ENCODE measurements at places on chromosomes 7 and 10. TPM values are rescaled to one million over a fixed set of nuclear protein-coding genes. Genes with fewer than 3 reads are reported as not detected.

DNA sequence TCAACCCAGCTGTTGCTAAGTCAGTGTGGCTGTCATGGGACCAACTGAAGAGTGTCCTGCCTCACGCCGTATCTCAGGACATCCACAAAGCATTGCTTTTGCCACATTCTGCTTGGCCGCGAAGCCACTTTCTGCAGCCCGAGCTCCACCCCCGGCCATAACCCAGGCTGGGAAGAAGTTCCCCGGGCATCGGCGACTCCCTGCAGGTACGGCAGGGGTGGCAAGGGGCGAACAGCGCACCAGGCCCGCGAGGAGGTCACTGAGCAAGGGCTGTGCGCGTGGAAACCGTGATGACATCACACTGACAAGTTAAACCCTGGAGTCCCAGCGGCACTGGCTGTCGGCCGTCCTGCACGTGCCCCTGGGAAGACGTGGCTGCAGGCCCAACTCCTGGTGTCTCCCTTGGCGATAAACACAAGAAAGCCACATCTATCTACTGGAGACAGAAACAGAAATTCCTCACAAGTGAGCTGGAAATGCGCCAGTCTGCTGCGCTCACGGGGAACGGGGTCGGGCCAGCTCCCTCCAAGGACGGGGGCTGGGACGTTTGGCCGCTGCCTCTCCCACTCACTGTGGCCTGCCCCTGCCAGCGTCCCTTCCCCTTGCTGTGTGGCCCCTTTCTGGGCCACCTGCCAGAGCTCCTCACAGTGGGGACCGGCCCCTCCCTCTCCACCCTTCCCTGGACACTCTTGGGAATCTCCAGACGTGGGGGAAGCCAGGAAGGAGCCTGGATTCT is 326.3 kb downstream of the DNAJB6 start:
- DNase-seq: no peak

DNA sequence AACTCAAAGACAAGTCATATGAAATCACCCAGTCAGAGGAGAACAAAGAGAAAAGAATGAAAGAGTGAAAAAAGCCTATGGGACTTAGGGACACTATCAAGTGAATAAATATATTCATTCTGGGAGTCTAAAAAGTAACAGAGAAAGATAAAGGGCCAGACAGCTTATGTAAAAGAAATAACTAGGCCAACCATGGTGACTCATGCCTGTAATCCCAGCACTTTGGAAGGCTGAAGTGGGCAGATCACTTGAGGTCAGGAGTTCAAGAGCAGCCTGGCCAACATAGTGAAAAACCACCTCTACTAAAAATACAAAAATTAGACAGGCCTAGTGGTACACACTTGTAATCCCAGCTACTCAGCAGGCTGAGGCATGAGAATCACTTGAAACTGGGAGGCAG is 154.7 kb upstream of the TMEM106B start:
- no peak for DNase-seq

DNA sequence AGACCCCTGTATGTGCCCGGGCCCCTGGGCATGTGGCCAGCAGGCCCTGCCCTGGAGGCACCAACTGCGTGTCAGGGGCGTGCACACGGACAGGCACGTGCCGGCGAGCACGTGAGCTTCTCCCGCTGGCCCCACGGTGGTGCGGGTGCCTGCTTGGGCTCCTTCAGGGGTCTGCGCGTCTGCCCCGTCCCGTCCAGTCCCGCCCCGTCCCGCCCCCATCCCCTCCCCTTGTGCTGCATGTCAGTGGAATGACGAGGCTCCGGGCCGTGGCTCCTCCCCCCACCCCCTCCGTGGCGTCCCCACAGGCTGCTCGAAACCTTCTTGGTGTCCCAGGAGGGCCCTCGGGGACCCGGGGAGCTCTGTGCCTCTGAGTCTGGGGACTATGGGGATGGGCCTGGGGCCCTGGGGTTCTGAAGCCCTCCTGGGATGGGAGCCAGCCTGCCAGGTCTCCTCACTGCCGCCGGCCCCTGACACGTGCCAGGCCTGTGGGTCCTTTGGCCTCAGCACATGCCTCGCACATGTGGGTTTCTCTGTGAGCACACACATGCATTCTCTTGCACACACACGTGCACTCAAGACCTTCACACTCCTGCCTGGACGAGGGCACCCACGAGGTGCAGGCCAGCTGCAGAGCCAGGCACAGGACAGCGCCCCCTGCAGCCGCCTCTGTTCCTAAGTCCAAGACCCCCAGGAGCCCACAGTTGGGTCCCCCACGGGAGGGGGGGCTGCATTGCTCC is 27.5 kb upstream of the AMZ1 start:
- peak; percentile 47 for DNase-seq

DNA sequence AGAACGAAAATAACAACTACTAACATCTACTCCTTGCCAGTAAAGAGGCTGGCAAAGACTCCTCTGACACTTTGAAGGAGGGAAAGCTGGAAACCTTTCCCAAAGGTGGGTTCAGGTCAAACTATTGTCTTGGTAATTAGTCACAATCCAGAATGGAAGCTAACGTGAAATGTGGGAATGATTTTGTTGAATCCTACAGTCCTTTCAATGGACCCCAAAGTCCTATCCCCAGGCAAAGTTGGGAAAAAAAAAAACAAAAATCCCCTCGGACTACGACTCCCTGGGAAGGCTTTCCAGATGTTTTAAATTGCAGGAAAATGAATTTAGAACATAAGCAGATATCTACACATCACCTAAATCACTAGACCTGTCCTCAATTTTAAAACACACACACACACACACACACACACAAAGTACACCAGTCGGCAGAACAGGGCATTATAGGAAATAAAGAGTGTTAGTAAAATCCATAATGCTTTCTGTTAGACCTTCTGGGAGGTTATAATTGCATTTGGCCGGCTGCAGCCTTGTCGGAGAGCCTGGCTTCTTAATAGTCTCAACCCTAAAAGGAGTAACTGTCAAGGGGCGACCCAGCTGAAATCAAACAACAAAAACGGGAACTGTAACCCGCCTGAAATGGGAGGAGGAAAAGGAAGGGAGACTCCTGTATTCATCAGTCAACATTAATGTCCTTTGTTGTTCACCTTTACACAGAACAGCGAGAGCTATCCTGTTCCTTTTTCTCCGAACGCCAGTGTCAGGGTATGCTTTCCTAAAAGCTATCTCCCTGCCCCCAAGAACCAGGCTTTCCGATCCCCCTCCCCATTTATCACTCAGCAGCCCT is 1.5 kb downstream of the DOCK4 start:
- DNase-seq: no peak

DNA sequence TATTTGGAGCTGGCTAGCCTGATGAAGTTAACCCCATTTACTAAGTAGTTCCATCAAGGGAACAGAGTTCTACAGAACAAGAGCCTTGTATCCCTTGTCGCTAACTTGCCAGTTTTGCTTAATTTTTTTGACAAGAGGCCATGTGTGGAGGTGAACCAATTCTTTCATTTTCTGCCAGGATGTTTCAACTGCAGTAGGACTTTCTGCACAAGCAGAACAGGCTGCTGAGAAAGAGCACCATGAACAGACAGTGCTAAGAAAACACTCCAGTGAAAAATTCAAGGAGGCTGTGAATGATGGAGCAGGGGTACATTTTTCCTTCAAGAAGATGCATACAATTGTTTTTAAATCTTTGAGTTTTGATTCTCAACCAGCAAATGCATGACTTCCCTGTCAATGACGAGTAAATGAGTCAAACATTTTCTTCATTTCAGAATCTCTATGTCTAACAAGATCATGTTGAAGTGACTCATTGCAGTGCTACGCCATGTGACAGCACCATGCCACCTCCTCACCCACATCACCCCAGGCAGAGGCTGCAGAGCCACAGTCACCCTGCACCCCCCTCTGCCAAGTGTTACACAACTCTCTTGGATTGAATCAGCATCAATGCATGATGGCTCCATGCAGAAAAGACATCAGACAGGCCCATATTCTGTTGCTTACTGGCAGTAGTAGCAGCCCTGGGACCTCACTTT is 193.1 kb downstream of the COBL start:
- DNase-seq: no peak

GRCh38 chr10:82089327-82089726 is 214.3 kb downstream of the NRG3 start:
- no peak for DNase-seq

GRCh38 chr10:67521546-67521945 is 174.4 kb downstream of the CTNNA3 start:
- no peak for DNase-seq

- DNase-seq: no peak
Observed at GRCh38 chr10:111344804-111345203, 268.0 kb downstream of the ADRA2A start.

DNA sequence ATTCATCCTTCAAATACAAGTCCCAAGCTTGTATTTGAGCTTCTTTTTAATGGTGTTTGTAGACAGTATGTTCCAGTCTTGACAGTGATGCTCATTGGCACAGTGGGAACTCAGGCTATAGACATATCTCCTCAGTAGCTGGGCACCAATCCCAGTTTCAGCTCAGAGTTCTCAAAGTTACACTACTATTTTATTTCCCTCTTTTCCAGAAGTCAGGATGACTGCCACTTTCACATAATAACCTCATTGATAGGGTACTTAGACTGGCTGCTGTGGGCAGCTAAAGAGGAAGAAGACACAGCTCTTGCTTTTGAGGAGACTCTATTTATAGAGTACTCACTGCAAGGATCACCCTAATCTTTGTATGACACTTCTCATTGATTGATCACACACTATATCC is 2.4 kb downstream of the GBF1 start:
- no peak for DNase-seq

DNA sequence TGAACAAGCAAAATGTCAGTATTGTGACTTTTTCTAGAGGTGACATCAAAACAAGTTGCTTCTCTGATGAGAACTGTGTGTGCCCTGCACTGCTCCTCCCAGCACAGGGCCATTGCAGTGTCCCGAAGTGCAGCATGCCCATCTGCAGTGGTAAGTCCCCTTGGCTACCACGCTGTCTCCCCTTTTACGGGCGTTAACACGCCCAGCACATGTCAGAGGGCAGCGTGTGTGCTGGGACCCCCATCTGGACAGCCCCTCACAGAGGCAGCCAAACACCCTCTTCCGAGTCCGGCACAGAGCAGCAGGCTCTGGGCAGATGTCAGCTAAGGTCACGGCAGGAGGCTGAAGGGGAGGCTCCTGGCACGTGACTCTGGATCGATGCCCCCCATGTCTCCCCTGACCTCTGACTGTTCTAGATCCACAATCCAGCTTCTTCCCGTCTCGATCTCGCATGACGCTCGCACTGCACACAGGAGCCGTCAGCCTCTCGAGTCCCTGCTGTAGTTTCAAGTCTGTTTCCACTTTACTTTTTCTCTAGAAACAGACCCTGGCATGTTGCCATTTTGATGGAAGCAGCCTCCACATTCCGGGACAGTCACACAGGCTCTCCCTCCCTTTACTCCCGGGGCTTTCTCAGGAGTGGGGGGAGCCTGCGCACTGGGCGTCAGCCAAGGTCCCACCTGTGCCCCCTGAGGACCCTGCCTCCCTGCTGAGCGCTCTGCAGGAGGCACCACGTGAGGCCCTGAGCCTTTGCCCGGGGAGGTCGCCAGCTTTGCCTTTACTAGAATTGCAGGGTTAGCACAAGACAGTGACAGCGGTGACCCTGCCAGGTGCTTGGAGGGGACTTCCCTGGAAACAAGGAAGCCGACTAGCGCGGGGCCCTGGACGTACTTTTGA is 133.8 kb downstream of the TCERG1L start:
- DNase-seq: peak; percentile 26

DNA sequence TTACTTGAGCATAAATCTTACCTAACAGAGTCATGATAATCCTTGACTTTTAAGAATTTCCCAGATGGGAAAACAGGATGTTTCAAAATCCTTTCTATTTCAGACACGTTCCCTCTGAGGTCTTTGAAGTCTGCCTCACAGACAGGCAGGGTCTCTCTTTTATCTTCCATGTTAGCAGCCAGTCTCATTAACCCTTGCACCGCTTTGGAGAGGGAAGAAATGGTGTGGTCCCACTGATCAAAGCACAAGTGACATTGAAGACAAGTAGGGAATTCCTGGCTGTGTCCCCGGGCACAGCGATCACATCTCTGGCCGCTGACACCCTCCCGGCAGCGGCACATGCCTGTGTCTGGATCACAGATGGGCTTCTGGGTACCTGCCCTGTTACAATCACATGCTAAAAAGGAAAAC is 52.7 kb upstream of the LAMB1 start:
- DNase-seq: no peak

DNA sequence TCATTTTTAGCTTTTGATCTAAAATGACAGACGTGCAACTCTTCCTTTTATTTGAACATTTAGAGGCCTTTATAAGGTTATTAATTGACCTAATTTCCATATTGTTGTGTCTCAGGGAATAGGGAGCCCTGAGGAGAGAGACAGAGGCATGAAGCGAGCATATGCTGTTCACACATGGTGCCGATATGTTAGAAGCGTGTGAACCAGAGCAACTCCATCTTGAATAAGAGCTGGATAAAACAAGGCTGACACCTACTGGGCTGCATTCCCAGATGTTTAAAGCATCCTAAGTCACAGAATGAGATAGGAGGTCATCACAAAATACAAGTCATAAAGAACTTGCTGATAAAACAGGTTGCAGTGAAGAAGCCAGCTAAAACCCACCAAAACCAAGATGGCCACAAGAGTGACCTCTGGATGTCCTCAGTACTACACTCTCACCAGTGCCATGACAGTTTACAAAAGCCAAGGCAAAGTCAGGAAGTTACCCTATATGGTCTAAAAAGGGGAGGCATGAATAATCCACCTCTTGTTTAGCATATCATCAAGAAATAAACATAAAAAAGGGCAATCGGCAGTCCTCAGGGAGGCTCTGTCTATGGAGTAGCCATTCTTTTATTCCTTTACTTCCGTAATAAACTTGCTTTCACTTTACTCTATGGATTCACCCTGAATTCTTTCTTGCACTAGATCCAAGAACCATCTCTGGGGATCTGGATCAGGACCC is 80.1 kb downstream of the SEC61G start:
- DNase-seq: no peak

GRCh38 chr10:66639371-66639770 is 286.5 kb upstream of the LRRTM3 start:
- DNase-seq: no peak

GRCh38 chr7:107976620-107977019 is 26.3 kb downstream of the LAMB1 start:
- no peak for DNase-seq

DNA sequence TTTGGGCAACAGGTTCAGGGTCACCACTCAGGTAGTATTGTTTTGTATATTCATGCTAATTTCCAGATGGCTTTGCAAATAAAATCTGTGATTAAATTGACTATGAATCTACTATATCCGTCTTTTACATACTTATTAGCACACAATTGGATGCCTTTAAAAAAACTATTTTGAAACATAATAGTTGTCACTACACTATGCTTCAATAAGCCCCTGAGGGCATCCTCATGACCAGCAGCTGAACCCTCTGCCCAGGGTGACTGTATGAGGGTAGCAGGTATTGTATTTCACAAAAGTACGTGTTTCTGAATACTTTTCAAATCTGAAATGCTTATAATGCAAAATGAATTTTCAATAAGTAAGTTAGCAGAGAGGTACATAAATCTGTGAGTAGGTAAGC is 97.3 kb downstream of the DNAH11 start:
- DNase-seq: no peak

PRF1 gene
- total RNA-seq: not detected

SH2D4B gene
- 0.07 TPM for total RNA-seq

FOXI2 gene
- not detected for total RNA-seq

CHRM2 gene
- 4.6 TPM for total RNA-seq

C1GALT1 gene
- total RNA-seq: 15.6 TPM
